ENCODE measurements at places on chromosomes 13 and 19. TPM values are rescaled to one million over a fixed set of nuclear protein-coding genes. Genes with fewer than 3 reads are reported as not detected.

AP1M2 gene
- total RNA-seq, result not detected

DNA sequence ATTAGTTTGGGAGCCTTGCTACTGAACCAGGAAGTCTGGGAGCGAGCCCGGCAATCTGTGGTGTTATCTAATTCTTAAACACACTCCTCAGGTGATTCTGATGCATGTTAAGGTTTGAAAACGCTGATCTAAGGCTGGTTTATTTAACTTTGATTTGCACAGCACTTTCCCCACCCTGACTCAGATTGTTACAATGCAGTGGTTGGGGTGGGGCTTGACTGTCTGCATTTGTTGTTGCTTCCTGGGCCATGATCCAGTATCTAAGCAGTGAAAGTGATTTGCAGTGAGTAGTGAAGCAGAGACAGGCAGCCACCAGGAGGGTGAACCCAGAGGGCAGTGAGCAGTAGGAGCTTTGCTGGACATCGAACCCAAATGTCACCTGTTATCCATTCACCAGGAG, 81.6 kb upstream of the ARGLU1 start:
- no peak for DNase-seq
- no peaks in the 10 kb centered on the region for H3K4me1 ChIP-seq
- no peaks in the 10 kb centered on the region for H3K36me3 ChIP-seq
- no peak overlapping the region for H3K4me3 ChIP-seq

GRCh38 chr13:113096052-113096744, 9.4 kb upstream of the F7 start:
- H3K27ac ChIP-seq, result peak overlapping the region; percentile 71
- peaks cover 4% of the 10 kb centered on the region for H3K27me3 ChIP-seq
- H3K36me3 ChIP-seq, result no peaks in the 10 kb centered on the region

DNA sequence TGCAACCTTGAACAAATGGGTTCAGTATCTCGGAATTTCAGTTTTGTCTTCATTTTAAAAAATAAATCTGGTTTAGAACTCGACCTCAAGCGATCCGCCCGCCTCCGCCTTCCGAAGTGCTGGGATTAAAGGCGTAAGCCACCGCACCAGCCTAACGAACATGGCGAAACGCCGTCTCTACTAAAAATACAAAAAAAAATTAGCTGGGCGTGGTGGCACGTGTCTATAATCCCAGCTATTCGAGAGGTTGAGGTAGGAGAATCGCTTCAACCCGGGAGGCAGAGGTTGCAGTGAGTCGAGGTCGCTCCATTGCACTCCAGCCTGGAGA, 571 bp downstream of the ZNF302 start:
- peaks cover 52% of the 10 kb centered on the region for H3K36me3 ChIP-seq
- H3K27me3 ChIP-seq, result peaks cover 6% of the 10 kb centered on the region
- peak overlapping the region; percentile 97 for H3K4me3 ChIP-seq
- peak overlapping the region; percentile 99 for H3K27ac ChIP-seq
- peaks cover 33% of the 10 kb centered on the region for H3K4me1 ChIP-seq
- no peak for DNase-seq

UHRF1 gene
- 223 TPM for total RNA-seq

GRCh38 chr19:10669246-10669645, 15.1 kb downstream of the ILF3 start:
- no peak for DNase-seq
- H3K36me3 ChIP-seq, result peaks cover 13% of the 10 kb centered on the region
- peaks cover 18% of the 10 kb centered on the region for H3K4me1 ChIP-seq

DNA sequence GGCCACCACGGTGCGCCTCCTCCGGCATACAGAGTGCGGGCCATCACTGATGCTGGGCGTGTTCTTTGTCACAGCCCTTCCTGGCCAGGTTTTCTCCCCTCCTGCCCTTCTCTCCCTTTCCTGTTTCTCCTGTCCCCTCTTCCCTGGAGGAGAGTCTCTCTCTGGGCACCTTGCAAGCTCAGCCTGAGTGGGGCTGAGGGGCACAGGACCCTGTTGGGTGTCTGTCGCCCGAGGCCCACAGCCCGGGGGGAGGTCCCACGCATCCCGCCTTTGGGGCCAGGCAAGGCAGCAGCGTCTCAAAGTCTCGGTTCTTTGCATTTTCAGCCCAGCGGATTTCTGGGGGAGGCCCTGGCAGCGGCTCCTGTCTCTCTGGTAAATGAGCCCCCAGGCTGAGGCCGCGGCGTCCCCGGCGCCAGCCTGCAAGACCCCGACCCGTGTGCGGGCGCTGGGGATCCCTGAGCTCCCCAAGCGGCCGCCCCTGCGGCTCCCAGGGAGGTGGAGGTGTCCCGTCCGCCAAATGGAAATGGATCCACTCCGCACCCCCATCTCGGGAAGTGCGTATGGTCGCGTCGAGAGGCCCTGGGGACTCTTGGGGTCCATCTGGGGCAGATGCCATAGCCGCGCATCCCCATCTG, 47.2 kb downstream of the COMP start:
- no peak for DNase-seq
- H3K4me3 ChIP-seq, result no peak overlapping the region
- H3K36me3 ChIP-seq, result no peaks in the 10 kb centered on the region
- H3K4me1 ChIP-seq, result peaks cover 8% of the 10 kb centered on the region
- peak overlapping the region; percentile 93 for H3K27ac ChIP-seq

ZNF730 gene
- total RNA-seq, result 26.2 TPM

- peaks cover 5% of the 10 kb centered on the region for H3K4me1 ChIP-seq
- H3K4me3 ChIP-seq, result no peak overlapping the region
- peaks cover 4% of the 10 kb centered on the region for H3K36me3 ChIP-seq
- no peak overlapping the region for H3K27ac ChIP-seq
- DNase-seq, result no peak
Measured at GRCh38 chr19:39788244-39788643, 9.6 kb downstream of the LEUTX start.

ZNF132 gene
- total RNA-seq, result 0.52 TPM

- no peaks in the 10 kb centered on the region for H3K4me1 ChIP-seq
- H3K27me3 ChIP-seq, result no peaks in the 10 kb centered on the region
- H3K4me3 ChIP-seq, result no peak overlapping the region
- H3K27ac ChIP-seq, result no peak overlapping the region
Measured at GRCh38 chr19:54692298-54692615, 29.5 kb downstream of the LILRB4 start.

DNA sequence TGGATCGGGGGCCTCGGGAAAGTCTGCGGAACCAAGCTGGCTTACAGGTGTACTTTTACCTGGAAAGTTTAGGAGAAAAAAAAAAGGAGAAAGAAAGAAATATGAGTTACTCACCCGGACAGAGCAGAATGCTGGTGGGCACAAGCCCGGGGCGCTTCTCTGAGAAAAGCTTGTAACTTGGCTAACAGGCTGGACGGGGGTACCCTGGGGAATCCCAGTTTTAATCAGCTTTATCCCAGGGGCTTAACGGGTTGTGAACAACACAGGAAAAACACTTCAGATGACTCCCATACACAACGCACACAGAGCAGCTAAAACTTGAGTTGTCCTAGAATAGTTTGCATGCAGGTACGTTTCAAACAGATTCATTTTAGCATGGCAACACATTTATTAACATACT, 37.3 kb downstream of the KLF2 start:
- no peak for DNase-seq
- no peak overlapping the region for H3K27ac ChIP-seq
- H3K4me3 ChIP-seq, result peak overlapping the region; percentile 18
- H3K4me1 ChIP-seq, result peaks cover 23% of the 10 kb centered on the region
- no peaks in the 10 kb centered on the region for H3K27me3 ChIP-seq

- peaks cover 25% of the 10 kb centered on the region for H3K4me1 ChIP-seq
- no peak overlapping the region for H3K27ac ChIP-seq
- no peaks in the 10 kb centered on the region for H3K27me3 ChIP-seq
Measured at GRCh38 chr13:77952276-77952675, 33.6 kb upstream of the EDNRB start.

DNA sequence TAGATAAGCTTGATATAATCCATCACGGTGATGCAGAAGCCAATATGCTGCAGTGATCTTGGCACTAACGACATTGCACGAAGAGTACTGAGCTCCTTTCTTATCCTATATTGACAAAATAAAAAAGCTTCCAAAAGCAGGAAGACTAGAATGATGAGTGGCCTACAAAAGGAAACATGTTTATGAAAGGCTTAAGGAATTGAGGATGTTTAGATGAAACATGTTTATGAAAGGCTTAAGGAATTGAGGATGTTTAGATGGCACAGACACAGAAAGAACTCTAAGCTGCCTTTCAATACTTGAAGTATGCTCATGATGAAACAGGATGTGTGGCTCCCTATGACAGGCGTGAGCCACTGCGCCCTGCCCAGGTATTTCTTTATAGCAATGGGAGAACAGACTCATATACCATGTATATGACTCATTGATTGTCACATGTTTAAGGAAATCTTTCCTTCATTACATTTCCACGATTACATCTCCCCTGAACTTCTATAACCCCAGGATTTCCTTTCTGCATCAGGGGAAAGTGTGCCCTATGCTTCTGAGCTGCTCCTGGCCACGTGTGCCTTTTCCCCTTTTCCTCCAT, 690.8 kb upstream of the ARGLU1 start:
- peaks cover 13% of the 10 kb centered on the region for H3K4me1 ChIP-seq
- no peaks in the 10 kb centered on the region for H3K27me3 ChIP-seq
- no peak overlapping the region for H3K27ac ChIP-seq
- no peak overlapping the region for H3K4me3 ChIP-seq
